ENCODE measurements at places on chromosomes 6 and 20.

GRCh38 chr6:100182313-100182712, 188.3 kb upstream of the MCHR2 start:
- DNase-seq, result no peak

GRCh38 chr6:142819603-142820337, 125.2 kb downstream of the HIVEP2 start:
- no peak for DNase-seq

GRCh38 chr6:139290787-139291311, 949 bp downstream of the TXLNB start:
- DNase-seq, result no peak

GRCh38 chr6:24145690-24146131, 19.7 kb downstream of the NRSN1 start:
- no peak for DNase-seq

DNA sequence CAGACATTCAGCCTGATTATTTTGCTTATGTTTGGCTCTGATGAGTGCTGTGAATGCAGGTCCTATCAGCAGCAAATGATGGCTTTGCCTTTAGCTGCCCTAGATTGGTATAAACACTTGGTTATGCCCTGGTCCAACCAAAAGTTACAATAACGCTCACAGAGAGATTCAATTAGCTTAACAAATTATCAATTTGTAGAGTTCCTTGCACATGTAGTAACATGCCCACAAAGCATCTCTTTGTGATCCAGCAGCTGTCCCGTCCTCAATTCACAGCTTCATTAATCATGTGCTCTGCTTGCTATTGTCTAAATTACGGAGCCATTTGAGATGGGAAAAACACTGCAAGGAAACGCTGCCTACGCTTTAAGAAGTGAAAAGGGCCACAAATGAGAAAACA, 457.9 kb downstream of the HDGFL1 start:
- DNase-seq, result no peak

- DNase-seq, result no peak
Observed at GRCh38 chr6:1689141-1689540, 79.4 kb downstream of the FOXC1 start.

Measured in stimulated activated CD4-positive, alpha-beta T cell treated with anti-CD3 and anti-CD28 coated beads, TNF-alpha, amount 100 ng/mL, for 48 hours (primary cell).